ENCODE measurements at places on chromosomes 4 and X.

DNA sequence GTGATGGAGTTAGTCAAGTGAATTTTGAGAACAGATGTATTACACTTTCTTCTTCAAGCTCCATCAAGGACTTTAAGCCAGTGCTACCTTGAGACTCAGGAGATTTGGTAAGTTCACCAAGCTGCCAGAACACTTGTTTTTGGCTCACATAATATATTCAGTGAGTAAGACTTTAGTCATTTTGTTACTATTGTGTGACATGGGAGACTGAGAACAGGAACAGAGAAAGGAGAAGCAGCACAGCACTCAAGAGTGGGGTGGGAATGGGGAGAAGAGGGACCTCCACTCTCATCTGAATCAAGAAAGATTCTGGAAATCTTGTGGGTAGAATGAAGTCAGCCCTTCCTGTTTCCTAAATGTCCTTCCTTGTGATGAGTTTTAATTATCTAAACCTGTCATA lies 87.3 kb upstream of the TET2 start:
- DNase-seq: no peak

- DNase-seq: no peak
Measured at GRCh38 chr4:41599192-41599786, 61.3 kb downstream of the LIMCH1 start.

- DNase-seq: no peak
Measured at GRCh38 chrX:149865390-149865789, 15.6 kb upstream of the MAGEA8 start.

DNA sequence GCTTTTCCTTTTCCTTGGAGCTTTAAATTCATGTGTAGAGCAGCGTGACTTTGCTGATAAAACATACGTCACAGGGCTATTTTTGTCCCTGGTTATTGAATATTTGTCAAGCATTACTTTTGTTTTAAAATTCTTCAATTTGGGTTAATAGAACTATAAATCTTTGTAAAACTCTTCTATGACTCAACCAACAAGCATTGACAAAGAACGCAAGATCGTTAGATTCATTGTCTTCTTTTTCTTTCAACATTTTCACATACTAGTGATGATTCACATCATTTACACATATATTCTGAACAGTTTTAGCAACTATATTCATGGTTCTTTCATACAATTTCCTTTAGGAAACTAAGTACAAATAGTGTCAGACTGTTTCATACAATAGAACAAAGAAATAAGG lies 72.0 kb upstream of the GPM6A start:
- DNase-seq: no peak

GRCh38 chrX:153381684-153382532 lies 19.2 kb downstream of the PNMA6E start:
- no peak for DNase-seq

DNA sequence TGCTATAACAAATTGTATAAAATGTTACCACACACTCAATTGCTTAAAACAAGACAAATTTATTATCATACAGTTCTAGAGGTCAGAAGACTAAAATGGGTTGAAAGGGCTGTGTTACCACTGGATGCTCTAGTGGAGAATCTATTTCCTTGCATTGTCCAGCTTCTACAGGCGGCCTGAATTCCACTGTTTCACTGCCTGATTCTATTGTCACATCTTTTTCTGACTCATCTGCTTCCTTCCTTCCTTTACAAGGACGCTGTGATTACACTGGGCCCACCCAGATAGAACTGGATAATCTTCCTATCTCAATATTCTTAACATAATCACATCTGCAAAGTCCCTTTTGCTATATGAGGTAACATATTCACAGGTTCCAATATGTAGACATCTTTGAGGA lies 19.4 kb upstream of the ARMCX1 start:
- DNase-seq: no peak

DNA sequence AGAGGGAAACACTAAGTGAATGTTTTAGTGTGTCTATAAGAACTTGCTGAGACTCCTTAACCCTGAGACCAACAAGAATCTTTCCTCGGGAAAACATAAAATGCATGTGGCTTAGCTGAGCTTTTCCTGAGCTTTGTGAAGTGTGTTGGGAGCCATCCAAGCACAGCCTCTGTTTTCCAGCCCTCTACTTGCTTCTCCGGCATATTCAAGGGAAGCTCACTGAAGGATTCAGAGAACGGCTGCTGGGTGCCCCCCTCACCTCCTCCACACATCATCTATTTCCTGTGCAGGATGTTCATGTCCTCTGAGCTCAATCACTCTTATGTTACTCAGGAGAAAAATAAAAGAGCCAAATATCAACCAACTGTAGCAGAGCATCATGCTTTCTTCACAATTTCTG lies 492.1 kb downstream of the IL15 start:
- DNase-seq: no peak

- DNase-seq: no peak
Measured at GRCh38 chr4:157776930-157777528, 395.8 kb downstream of the GASK1B start.

GRCh38 chr4:24690436-24690835 lies 104.9 kb upstream of the SOD3 start:
- DNase-seq: no peak

GRCh38 chr4:182221987-182222386 lies 21.2 kb upstream of the TENM3 start:
- DNase-seq: no peak

DNA sequence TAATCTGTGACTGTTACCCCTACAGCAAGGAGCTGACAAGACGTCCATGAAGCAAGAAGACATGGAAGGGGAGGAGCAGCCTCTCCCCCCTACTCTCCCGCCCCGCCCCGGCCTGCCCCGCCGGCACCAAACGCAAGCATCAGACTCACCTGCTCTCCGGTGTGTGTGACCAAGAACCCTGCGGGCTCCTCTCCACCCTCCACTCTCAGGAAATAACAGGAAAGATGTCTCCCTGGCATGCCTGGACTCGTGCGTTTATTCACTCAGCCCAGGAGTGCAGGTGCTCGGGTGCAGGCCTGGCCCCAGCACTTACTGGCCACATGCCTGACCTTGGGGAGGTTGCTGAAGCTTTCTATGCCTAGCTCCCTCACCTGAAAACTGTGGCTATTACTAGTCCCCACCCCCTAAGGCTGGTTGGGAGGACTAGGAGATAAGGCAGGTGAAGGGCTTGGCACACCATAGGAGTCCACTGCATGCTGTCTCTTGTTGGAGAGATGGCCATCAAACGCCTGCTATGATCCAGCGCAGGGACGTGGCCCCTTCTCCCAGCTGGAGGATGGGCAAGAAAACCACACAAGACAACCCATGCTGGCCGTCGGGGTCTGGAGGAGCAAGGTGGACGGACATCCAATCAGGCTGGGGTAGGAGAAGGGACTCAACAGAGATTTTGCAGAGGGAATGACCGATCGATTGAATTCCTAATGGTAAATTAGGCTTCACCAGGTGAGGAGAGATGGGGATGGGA lies 34.9 kb upstream of the CLDN24 start:
- DNase-seq: no peak
